ENCODE measurements at places on chromosomes 13 and 19.

GRCh38 chr19:19654441-19654840 lies 9.0 kb downstream of the ATP13A1 start:
- DNase-seq = no peak

DNA sequence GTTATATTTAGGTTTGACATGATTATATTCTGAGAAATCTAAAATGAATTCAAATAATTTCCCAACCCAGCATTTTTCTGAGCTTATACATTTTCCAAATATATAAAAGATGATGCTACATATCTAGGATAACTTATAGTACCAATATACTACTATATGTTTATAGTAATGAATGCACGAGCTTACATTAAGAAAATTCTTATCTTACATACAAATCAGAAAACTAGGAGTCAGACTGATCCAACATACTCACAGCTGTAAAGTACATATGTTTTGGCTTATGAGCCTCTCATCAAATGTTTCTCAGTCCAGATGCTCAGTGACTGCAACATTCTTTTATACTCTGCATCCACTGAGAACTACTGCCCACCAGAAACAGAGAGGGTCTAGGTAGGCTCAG lies 491.3 kb upstream of the KLF12 start:
- no peak for DNase-seq

DNA sequence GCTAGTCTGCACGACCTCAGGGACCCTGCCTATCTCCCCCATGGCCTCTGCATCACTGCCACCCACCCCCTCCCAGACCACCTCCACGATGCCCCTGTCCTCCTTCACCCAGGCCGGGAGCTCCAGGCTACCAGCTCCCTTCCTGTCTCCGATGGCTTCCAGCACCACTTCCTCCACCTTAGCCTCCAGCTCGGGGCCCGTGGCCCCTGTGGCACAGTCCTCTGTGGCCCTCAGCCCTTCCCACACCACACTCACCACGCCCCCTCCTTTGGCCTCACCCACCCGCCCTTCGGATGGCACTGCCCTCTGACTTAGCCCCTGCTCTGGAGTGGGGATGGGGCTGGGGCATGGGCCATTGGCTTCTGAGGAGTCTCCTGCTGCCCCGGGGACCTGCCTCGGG lies 7.2 kb downstream of the PALM3 start:
- DNase-seq = no peak

DNA sequence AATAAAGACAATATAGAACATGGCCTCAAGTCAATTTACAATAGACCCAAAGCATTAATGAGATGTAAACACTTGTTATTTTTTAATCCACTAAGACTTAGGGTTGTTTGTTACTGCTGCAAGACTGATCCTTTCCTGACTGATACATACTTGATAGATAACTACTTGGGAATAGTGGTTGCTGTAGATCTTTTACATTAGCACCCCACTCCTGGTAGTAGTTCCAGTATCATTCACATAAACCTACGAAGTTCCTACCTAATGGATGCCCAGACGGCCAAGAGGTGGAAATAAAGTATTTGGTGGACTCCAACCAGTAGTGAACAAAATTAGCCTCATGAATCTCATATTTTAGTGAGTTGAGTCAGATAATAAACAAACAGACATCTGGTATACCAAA lies 26.9 kb downstream of the ADGRE1 start:
- no peak for DNase-seq

DNA sequence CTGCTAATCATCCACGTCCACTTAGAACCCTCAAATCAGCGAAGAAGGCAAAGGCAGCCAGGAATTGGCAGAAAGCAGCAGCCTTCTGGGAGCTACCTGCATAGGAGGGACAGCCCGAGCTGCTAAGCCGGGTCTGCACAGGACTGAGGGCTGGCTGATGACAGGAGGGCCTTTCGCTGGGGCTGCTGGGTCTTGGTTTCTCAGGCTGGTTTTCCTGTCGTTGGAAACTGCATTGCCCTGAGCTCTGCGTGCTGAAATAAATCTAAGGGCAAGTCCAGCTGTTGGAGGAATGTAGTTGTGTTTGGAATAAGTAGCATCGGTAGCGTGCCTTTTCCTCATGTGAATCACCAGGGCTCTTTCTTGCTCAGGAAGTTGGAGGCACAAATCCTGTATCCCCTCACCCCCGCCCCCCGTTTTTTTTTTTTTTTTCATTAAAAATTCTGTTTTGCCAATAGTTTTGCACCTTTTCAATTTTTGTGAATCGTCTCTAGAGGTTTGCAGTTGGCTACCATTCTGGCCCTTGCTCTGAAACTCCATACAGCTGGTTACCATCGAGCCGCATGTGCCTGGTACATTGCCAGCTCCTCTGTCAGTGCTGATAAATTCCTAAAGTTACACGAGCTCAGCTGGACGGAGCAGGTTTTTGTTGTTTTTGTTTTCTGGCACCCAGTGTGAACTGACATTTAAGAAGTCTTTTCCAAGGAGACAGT lies 193.9 kb upstream of the RNF113B start:
- no peak for DNase-seq

GRCh38 chr19:7874076-7874896 lies at the start of gene PRR36:
Gene PRR36, minus strand, starts transcription at chr19:7874390. Its CDS starts 701 bp downstream, at chr19:7873689.
- DNase-seq = peak; percentile 78

DNA sequence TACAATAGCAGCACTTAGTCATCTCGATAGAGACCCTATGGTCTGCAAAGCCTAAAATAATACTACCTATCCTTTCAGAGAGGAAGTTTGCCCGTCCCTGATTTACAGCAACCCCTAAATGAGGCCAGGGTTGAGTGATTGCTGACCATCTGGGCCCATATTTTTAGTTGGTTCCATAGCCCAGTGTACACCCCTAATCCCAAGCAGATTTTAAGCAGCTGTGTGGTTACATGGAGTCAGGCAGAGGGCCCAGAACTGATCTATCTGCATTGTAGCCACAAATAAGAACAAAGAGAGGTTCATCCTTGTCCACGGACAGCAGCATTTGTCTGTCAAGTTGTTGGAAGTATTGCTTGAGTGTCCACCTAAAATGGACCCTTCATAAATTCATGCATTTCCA lies 148.2 kb downstream of the DCT start:
- no peak for DNase-seq

- no peak for DNase-seq
Observed at GRCh38 chr19:41597600-41598041, 21.7 kb downstream of the CEACAM21 start.

All from NCI-H1417 treated with DMSO at 0.1 percent for 48 hours (cell line).